ENCODE measurements at places on chromosomes 4 and X. TPM values are rescaled to one million over a fixed set of nuclear protein-coding genes. Genes with fewer than 3 reads are reported as not detected.

Gene GPR34
- total RNA-seq, result 28.0 TPM

Gene HPSE
- total RNA-seq, result 5.6 TPM

Gene PCDH18
- 6.9 TPM for total RNA-seq

Gene ETNPPL
- not detected for total RNA-seq

Gene HS6ST2
- 0.87 TPM for total RNA-seq

Gene ETDA
- not detected for total RNA-seq

Gene DCAF4L1
- 0.38 TPM for total RNA-seq

Gene P2RY4
- 0.23 TPM for total RNA-seq
